ENCODE measurements at places on chromosomes 11 and 22.

- no peak for DNase-seq
Observed at GRCh38 chr11:92131289-92131865, 93.2 kb upstream of the FAT3 start.

DNA sequence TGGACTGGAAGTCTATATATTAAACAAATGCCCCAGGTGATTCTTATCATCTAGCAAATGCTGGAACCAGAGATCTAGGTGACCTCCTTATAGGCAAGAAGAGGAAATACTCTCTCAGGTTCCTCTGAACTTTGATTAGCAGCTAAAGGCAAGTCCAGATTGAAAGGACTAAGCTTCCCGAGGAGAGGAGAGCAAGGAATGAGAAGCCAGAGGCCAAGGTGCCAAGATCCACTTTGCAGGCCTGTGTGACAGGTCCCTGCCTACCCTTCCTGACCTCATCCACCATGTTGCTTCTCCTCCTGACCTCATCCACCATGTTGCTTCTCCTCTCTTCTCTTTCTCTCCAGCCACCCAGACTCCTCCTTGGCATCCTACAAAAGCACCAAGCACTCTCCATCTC lies 173.2 kb downstream of the LARGE1 start:
- no peak for DNase-seq

DNA sequence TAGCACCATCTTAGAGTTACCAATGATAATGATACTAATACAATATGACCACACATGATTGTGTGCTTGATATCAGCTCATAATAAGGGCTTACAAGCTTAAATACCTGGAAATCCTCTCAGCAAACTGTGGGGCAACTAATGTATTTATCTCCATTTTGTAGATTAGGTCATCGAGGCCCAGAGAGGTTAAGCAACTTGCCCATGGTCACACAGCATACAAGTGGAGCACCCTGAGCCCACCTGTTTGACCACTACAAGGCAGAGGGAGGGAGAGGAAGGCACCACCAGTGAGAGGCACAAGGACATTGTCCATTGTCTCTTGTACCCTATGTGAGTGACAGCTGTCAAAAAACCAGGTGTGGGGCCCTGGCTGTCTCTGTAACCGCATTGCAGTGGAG lies 123.7 kb downstream of the MIAT start:
- DNase-seq: no peak

GRCh38 chr11:2930704-2931419 lies 1.6 kb upstream of the PHLDA2 start:
- peak; percentile 38 for DNase-seq

DNA sequence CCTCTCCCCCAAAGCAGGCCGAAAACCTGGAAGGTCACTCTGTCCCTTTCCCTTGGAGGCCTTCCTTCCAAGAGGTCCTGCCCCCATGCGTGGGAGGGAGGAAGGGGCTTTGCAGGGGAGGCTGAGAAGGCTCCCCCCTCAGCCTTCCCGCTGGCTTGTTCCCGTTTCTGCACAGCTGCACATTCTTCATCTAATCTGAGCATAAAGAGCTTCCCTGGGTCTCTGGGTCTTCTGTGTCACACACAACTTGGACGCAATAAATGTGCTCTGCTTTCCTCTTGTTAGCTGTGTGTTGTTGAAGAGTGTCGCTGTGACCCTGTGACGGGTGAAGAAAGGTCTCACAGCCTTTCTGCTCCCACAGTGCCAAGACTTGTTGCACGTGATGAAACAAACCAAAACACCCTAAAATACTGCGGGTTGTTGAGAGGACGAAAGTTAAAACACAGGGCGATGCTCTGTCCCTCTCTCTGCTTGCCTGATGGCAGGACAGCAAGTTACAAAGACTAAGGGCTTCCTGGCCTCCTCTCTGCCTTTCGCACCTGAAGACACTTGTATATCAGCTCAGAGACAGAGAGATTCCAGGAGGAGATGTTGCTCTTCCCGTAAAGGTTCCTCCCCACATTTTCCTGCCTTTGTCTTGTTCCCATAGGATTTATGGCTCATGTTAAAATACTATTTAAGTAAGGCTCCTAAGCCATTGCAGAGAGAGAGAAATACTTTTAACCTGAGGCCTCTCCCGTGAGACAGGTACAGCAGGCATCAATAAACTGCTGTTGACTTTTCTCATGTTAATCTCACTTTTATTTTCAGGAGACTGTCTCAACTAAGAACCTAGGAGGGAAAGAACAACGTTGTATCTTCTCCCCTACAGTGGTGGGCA lies 15.4 kb upstream of the IFITM3 start:
- DNase-seq: peak; percentile 56

DNA sequence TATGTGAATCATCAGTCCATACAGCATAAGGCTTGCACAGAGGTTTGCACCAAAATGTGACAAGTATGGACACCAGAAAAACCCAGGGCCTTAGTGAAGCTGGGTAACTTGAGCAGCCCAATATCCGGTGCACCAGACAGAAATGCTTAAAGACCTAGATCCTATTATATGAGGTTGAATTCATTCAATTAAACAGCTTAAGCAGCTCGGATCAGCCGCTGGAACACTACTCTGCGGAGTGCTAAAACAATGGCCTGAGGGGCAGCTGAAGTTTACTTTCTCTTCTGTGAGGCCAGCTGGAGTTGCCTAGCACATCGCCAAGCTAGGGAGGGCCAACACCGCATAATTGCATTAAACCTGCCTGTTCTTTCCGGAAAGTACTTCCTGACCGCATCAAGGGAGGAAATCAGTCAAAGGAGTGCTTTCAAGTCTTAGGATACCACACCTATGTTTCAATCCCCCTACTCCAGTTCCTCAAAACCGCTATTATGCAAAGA lies 17.0 kb upstream of the FAM181B start:
- DNase-seq: no peak

- no peak for DNase-seq
Observed at GRCh38 chr11:58354727-58355126, 4.1 kb downstream of the OR5B17 start.

GRCh38 chr11:91804042-91804441 lies 420.6 kb upstream of the FAT3 start:
- DNase-seq: no peak

Data from MV-4-11 (cell line).